Dermis blood vessel endothelial cell (primary cell): ENCODE measurements at places on chromosomes 3 and 15.
A peak's percentile ranks its signal among the peaks of the same experiment; 100 is the strongest.

DNA sequence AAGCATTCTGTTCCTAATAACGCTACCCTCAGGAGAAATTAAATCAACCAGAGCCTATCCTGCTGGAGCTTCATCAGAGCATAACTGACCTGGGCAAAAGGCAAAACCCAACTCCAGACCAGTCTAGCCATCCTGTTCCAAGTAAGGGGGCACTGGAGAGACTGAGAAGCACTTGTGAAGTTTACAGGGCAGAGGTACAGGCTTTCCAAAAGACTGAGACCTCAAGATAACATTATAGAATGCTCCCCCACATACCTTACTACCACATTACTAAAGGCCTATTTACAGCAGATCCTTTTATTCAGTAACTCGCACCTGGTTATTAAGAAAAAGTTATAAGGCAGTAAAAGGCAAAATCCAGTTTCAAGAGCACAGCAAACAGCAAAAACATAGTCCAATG is 35.5 kb downstream of the RFX7 start:
- no peak for DNase-seq

DNA sequence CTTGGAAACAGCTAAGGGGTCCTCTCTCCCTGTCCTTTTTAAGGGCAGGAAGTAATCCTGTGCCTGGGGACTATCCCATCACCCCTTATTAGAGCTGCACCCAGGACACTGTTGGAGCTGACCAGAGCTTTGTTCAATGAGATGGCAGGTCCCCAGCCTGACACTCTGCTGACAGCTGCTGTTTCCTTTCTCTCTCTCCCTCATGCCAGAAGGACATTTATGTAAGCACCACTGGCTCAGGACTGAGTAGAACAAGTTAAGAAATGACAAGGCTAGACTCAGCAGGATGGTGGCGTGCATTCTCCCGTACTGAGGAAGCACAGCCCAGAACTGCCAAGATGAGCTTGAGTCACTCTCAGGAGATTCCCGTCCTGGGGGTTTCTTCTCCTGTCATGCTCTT is 17.3 kb downstream of the GJD2 start:
- no peak for DNase-seq

DNA sequence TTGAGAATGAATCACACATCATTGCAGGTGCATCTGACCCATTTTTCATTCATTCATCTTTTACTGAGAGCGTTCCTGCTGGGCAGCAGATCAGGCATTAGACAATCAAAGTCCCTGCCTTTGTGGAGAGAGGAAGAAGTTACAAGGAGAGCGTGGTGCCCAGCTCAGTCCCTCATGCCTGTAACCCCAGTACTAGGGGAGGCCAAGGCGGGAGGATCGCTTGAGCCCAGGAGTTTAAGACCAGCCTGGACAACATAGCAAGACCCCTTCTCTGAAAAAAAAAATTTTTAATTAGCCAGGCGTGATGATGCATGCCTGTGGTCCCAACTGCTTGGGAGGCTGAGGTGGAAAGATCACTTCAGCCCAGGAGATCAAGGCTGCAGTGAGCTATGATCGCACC is 35.0 kb upstream of the MEX3B start:
- no peak for DNase-seq

DNA sequence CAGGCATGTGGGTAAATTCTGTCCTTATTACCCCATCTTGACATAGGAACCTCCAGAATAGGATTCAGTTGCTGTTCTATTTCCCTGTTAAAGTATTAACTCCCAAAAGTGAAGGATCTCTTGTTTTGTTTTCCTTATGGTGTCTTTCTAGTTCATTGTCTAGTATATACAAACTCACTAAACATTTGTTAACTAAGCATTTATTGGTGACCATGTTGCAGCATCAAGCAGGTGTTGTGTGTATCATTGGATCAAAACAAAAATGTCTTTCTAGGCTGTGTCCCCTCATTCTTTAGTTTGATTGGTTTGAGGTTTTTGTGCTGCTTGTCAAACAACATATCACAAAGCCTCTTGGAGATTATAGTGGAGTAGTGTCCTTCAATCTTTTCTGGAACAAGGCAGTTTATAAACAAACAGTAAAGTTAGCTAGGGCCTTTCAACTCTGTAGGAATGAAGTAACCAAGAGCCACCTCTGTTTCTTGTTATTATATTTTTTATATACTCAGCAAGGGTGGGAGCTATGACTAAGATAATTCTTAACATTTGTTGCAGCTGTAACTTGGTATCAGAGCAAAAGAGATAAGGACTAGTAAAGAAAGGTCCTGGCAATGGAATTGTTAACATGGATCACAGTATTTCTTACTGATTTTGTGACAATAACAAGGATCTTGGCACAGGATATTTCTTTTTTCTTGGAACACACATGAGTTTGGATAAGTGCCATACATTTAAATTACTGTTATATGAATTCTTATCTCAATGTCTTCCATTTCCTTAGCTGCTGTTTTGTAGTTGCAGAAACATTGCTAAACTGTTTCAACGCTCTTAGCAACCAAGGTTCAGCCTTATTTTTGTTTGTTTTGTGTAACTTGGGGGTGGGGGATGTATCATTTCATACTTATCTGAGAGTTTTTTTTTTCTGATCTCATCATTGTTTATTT is 49.3 kb downstream of the TMOD3 start:
- peak; percentile 98 for DNase-seq

- peak; percentile 14 for DNase-seq
Measured at GRCh38 chr15:65940618-65940909, 71.3 kb downstream of the RAB11A start.

DNA sequence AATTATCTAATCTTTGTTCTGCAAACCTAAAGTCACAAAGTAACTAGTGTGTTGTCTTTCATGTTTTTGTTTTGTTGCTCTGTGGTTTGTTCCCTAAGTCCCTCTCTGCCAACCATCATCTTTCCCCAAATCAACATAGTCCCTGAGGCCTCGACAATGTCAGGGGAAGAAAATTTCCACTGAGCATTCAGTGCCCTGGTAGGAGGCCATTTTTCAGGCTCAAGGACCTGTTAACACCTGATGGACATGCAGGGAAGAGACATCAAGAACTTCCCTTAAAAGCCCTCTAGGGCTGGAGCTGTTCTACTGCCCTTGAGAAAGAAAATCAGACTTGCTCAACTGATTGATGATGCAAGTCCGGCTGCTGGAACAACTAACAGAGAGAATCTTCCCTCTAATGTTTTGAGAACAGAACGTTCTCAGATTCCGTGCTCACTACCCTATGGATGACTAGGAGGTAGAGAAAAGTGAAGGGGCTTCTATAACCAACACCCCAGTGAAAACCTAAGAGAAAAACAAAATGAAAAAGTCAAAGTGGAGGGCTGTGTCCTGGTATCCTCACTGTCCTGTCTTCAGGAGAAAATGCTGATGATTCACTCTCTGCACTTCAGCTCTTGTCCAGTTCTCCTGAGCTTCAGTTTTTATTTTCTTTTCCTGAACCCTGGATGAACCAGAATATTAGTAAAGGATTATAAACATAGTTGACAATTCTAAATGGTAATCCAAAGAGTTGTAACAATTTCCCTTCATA is 373.1 kb downstream of the FOXP1 start:
- DNase-seq = no peak
